Heart right ventricle (tissue), 16 donors: ENCODE measurements at places on chromosomes 4 and X. TPM values are rescaled to one million over a fixed set of nuclear protein-coding genes. Genes with fewer than 3 reads are reported as not detected.

Gene CT45A3
- not detected for polyA plus RNA-seq

Gene TRPC5OS
- polyA plus RNA-seq = not detected

DNA sequence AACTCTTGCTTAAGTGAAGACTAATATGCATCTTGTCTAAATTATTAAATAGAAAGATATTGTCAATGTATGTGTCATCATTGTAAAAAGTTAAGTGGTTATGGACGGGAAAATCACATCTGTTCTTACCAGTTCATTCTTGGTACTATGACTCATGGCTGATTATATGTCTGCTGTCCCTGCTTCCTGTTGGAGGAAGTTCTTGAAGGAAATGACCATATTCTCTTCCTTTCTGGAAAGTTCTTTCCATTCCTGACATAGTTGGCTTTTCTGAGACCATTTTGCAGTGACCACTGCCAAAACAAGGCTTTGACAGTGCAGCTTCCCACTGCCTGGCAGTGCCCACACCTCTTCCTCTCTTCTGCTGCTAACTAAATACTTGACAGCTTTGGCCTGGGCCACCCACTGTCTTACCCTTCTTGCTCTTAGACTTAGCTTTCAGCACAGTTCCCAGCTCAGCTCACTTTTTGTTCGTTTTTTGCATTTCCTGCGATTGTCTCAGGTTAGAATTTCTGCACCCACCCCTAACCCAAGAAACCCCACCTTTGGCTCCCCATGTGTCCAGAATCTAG, 13.2 kb upstream of the CLDN24 start:
- no peak overlapping the region for H3K27ac ChIP-seq
- no peaks in the 10 kb centered on the region for H3K4me1 ChIP-seq
- no peaks in the 10 kb centered on the region for H3K27me3 ChIP-seq
- no peak overlapping the region for H3K4me3 ChIP-seq

DNA sequence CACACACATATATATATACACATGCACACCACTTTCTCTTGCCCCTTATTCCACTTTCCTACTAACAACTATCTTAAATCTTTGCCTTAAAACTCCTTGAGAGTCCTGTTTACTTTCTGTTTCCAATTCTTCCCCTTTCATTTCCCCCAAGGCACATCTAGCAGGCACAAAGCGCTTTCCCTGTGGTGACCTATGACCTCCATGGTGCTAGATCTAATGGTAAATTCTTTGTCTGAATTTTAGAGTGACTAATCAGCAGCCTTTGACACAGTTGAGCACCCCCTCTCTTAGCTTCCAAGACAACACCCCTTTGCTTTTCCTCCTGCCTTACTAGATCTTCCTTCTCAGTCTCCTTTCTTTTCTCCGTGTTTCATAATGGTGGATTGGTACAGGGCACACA, 236.4 kb upstream of the TTC29 start:
- H3K36me3 ChIP-seq = no peaks in the 10 kb centered on the region
- no peak overlapping the region for H3K27ac ChIP-seq
- H3K27me3 ChIP-seq = no peaks in the 10 kb centered on the region
- DNase-seq = no peak

GRCh38 chrX:19372547-19373331, 29.0 kb downstream of the PDHA1 start:
- no peaks in the 10 kb centered on the region for H3K36me3 ChIP-seq
- H3K27ac ChIP-seq = no peak overlapping the region
- H3K4me1 ChIP-seq = no peaks in the 10 kb centered on the region
- no peak for DNase-seq

DNA sequence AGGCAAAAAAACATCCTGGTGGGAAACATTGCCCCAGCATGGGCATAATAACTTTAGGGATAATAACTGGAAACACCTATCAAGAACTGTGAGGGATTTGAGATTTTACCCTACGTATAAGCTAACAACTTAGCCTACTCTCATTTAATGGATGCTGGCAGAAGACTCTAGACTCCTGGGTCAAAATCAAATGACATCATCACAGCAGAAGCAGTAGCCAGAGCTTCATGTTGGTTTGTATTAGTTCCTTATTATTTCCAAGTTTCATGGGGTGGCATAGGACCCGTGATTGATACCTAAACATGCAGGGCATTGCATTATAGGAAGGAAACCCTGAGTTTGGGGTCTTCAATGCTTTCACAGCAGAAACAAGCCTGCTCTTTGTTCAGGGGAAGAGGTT, 4.6 kb downstream of the TCEAL9 start:
- H3K27me3 ChIP-seq = no peaks in the 10 kb centered on the region
- no peak for DNase-seq
- no peak overlapping the region for H3K27ac ChIP-seq
- H3K4me1 ChIP-seq = no peaks in the 10 kb centered on the region
- H3K4me3 ChIP-seq = no peak overlapping the region
